ENCODE measurements at places on chromosomes 11 and 22. TPM values are rescaled to one million over a fixed set of nuclear protein-coding genes. Genes with fewer than 3 reads are reported as not detected.
A peak's percentile ranks its signal among the peaks of the same experiment; 100 is the strongest.

DNA sequence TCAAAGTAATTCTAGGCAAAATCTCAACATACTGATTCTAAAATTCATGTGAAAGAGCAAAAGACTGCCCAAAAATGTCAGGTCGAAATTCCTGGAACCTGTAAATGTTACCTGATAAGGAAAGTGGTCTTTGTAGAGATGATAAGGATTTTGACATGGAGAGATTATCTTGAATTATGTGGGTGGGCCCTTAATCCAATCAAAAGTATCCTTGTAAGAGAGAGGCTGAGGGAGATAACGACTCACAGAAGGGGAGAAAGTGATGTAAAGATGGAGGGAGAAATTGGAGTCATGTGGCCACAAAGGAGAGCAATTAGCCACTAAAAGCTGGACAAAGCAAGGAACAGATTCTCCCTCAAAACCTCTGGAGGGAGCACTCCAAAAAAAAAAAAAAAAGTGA lies 20.5 kb downstream of the RRM1 start:
- DNase-seq = no peak

MPPED2 gene
- not detected for total RNA-seq

GRCh38 chr22:20130319-20130718 lies 1.3 kb upstream of the ZDHHC8 start:
- DNase-seq = no peak

OR5B12 gene
- total RNA-seq = not detected

DNA sequence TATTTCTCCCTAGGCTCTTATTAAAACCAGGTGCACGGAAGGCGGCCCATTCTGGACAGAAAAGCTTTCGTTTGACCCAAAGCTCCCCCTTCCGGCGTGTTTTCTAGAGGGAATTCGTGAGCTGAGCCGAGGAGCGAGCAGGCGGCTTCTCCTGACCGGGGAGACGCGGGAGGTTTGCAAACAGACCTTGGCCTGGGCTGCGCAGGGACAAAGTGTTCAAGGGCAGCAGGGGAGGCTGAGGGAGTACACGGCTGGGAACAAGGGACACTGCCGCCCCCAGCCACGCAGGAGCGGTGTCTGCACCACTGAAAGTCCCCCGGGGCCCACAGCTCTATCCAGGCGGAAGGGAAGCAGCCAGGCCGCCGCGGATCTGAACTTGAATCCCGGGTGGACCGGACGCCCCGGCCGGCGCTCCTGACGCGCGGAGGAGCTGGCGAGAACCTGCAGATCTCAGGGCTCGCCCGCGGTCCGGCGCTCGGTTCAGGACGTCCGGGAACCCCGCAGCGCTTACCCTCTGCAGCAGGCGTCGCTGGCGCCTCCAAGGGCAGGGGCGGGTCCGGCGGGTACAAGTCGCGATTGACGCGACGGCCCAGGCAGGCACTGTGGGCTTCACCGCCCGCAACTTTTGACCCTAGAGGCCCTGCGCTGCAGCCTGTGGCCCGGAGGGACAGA lies 101.9 kb downstream of the WT1 start:
- DNase-seq = peak; percentile 52

All from fibroblast of the aortic adventitia (primary cell).